CD4-positive, alpha-beta T cell treated with Interleukin-21 for 1 hour (primary cell): ENCODE measurements at places on chromosomes 2 and 18.

DNA sequence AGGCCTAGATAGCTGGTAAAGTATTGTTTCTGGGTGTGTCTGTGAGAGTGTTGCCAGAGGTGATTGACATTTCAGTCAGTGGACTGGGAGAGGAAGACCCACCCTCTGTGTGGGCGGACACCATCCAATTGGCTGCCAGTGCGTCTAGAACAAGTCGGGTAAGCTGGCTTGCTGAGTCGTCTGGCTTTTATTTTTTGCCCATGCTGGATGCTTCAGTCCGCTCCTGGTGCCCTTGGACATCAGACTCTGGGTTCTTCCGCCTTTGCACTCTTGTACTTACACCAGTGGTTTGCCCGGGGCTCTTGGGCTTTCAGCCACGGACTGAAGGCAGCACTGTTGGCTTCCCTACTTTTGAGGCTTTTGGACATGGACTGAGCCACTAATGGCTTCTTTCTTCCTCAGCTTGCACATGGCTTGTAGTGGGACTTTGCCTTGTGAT lies 24.3 kb downstream of the DIS3L2 start:
- no peak for DNase-seq

DNA sequence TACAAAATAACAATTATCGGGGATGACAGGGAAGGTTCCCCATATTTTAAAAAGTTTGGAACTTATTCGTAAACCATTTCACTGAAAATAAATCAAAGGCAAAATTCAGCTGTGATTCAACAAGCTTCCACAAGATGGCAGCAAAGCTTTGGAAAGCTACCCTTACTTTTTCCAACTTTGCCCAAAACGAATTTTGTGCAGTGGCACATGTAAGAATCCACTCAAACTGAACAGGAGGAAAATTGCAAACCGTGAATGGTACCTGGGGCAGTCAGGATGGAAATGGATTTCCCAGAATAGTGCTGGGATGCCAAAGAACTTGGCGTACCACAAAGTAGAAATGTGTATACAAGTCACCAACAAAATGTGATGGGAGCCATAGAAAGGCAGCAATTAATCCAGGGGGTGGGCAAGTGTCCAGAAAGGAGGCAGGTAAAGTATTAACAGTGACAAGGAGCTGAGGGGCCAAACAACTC lies 10.7 kb downstream of the RPL31 start:
- DNase-seq, result peak; percentile 56

DNA sequence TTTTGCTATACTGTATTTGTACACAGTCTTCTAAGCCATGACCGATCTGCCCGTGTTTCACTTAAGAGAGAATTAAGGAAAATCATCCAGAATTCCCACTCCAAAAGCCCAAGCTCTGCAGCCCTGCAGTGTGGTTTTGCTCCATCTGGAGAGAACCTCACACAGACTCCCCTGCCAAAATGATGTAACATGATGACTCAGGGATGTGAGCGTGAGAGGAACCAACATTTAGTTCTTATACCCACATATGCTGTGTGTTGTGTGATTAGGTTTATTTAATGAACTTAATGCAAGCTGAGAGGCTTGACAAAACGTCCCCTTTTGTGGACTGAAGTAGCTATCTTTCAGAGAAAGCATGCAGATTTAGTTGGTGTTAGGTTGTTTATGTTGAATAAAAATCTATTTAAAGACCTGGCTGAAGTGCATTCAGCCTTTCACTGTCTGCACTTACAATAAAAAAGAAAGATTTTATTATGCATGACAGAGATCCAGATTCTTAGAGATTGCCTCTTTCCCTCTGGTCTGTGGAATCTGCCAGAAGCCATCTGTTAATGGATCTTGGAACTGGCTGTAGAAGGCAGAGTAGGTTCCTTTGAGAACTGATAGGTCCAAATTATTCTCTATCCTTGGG lies 6.3 kb downstream of the RAB12 start:
- DNase-seq, result no peak

GRCh38 chr2:173708806-173709205 lies 256.4 kb downstream of the SP3 start:
- no peak for DNase-seq

DNA sequence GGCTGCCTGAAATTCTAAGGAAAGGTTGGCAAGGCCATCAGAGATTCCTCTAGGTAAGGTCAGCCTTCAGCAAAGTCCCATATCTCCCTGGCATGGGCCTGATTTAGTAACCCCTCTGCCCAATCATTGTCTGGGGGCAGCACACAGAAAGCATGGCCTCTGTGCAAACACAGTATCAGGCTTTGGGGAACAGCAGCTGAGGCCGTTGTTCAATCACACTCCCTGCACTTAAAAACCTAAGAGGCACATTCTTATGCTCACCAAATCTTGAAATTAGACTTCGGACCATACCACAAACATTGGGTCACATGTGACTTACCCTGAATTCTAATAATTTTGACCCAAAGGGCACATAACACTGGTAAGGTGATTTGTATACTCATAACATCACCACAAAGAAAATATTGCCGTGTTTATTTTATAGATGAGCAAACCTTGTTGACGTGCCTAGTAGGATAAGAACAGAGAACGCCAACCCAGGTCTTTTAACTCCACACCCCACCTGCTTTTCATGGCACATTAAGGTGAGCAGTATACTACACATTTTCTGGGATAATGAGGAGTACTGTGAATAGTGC lies 212.7 kb downstream of the HNMT start:
- DNase-seq, result no peak

- no peak for DNase-seq
These were observed 33.9 kb downstream of the SOWAHC start for GRCh38 chr2:109648041-109648527.

- DNase-seq, result no peak
These were observed 711.9 kb upstream of the ID2 start for GRCh38 chr2:7969756-7970515.

DNA sequence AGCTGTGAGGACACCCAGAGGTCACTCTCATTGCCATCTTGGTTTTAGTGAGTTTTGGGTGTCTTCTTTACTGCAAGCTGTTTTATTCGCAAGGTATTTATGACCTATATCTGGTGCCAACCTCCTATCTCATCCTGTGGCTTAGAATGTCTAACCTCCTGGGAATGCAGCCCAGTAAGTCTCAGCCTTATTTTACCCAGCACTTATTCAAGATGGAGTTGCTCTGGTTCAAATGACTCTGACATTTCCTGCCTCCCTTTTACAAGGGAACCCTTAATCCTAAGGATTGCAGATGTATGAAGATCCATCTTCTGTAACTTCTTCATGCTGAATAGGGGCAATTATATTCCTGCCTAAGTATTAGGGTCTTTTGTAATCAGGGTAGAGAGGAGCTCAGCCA lies 708.0 kb downstream of the TMEM182 start:
- no peak for DNase-seq

DNA sequence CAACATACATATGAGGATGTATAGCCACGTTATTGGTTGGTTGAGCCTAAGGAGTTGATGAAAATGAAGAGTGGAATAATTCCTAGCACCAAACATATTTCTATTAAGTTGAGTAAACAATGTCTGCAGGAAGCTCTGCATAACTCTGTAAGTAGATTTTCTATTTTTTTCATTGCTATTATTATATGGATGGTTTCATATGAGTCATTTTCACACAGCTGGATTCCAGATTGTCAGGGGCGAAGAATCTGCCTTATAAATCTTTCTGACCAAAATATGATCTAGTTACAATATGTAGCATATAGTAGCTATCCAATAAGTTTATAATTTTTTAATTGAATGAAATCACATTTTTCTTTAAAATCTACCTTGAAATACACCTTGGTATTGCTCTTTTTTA lies 468.0 kb upstream of the PKDCC start:
- no peak for DNase-seq

- DNase-seq, result no peak
These were observed 37.2 kb downstream of the KYNU start for GRCh38 chr2:142914507-142915313.
